ENCODE measurements at places on chromosomes 1 and 21.

GRCh38 chr21:46326110-46326703 is 2.3 kb downstream of the PCNT start:
- no peak for DNase-seq

- no peak for DNase-seq
Measured at GRCh38 chr1:53417074-53417511, 42.1 kb upstream of the DMRTB1 start.

- no peak for DNase-seq
Measured at GRCh38 chr1:209748620-209749019, 7.2 kb upstream of the TRAF3IP3 start.

DNA sequence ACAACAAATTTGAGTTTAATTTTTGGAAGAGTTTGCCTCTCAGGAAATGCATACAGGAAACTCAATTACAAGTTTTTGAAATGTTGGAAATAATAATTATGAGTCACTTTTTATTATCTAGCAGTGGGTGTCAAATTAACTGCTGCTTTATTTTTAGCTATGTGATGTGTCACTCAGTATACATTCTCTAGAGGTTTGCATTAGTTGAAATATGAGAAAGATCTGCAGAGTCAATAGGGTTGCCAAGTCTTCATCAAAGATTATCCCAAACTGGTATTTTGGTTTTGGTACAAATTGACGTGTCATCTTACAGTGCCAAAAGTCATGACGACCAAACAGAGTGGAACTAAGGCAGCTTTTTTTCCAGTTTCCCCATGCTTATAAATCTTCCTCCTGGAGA is 54.3 kb upstream of the DIPK1A start:
- no peak for DNase-seq

GRCh38 chr1:222047366-222047765 is 305.5 kb upstream of the DUSP10 start:
- DNase-seq, result no peak

DNA sequence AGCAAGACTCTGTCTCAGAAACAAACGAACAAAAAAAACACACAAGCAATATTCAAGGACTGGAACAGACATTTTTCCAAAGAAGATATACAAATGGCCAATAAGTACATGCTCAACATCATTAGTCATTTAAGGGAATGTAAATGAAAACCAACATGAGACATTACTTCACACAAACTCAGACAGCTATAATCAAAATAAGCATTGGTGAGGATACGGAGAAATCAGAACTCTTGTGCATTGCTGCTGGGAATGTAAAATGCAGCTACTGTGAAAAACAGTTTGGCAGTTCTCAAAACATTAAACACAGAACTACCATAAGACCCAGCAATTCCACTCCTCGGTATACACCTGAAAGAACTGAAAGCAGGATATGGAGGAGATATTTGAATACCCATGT is 15.4 kb downstream of the NOL9 start:
- no peak for DNase-seq

DNA sequence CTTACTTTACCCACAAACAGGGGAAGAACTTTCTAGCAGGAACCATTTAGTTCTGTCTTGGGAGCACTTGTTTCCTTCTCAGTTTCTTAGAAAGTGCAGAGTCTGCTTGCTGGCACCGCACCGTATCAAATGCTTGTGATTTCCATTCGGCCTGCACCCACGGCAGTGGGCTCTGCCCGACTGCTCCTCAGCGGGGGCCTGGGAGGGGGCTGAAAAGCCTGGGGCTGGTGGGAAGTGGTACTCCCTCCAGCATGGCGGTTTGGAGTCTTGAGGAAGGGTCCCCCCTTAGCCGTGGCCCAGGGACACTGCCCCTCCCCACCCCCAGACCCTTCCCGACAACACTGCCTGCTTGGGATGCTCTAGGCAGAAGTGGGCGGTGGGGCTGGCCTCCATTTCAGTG is 57.0 kb downstream of the KIF26B start:
- no peak for DNase-seq

GRCh38 chr1:236228411-236228810 is 53.3 kb downstream of the ERO1B start:
- DNase-seq, result no peak

DNA sequence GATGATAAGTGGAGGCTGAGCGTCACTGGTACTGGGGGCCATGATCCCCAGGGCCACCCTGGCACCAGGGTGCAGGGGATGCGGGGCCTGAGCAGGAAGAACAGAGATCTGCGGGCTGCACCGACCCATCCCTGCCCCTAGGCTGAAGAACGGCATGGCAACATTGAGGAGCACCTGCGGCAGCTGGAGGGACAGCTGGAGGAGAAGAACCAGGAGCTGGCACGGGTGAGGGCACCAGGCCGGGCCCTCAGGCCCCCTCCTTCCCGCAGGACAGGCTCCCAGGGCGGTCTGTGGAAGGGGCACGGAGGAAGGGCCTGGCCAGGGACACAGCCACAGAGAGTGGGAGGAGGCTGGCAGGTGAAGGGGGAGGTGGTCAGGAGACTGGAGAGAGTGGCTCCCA is 21.8 kb downstream of the PPFIA4 start:
- DNase-seq, result no peak

- DNase-seq, result no peak
Measured at GRCh38 chr1:235450433-235450832, 53.8 kb downstream of the B3GALNT2 start.

GRCh38 chr1:245380790-245381535 is 226.2 kb downstream of the KIF26B start:
- no peak for DNase-seq

- DNase-seq, result peak; percentile 28
Measured at GRCh38 chr1:155976913-155977689, 1.2 kb downstream of the ARHGEF2 start.

GRCh38 chr1:189323091-189323490 is 1154.6 kb downstream of the BRINP3 start:
- no peak for DNase-seq

DNA sequence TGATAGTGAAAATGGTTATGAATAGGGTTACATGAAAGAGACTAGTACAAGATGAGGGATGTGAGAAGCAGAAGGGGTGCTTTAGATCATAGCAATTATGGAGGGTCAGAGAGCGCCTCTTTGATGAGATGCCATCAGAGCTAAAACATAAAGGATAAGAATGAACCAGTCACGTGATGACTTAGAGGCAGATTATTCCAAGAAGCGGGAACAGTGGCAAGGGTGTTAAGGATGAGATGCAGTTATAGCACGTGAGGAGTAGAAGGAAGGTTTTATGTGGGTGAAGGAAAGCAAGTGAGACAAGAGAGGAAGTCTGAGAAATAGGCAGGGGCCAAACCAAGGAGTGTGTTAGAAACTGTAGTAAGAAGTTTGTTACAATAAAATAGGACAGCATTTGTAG is 360.1 kb downstream of the DPYD start:
- no peak for DNase-seq

GRCh38 chr1:23554481-23555269 is 4.6 kb downstream of the ID3 start:
- DNase-seq, result peak; percentile 79

GRCh38 chr1:111736548-111737215 is 2.5 kb downstream of the INKA2 start:
- no peak for DNase-seq

DNA sequence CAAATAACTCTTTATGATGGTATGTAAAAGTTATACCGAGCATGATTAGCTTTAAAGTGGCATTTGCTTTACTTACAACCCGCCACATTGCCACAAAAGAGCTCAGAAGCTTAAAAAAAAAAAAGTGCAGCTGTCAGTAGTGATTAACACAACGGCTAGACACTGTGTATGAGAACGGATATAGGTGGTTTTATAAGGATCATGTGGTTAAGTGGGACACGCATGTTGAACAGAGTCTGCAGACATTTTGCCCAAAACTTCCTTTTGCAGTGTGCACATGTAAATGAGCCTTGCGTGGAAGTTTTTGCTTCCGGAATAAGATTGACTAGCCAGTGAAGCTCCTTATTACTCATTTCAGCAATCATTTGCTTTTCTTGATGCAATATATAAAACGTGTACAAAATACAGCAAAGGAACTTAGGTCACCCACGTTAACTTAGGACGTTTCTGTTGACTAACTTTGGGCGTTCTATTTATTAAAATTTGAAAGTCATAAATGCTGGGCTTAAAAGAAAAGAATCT is 58.7 kb upstream of the RGS1 start:
- peak; percentile 76 for DNase-seq

- no peak for DNase-seq
Measured at GRCh38 chr1:228342627-228343190, 63.9 kb downstream of the TRIM11 start.

- no peak for DNase-seq
Measured at GRCh38 chr1:41238311-41238988, 3.7 kb downstream of the SCMH1 start.

DNA sequence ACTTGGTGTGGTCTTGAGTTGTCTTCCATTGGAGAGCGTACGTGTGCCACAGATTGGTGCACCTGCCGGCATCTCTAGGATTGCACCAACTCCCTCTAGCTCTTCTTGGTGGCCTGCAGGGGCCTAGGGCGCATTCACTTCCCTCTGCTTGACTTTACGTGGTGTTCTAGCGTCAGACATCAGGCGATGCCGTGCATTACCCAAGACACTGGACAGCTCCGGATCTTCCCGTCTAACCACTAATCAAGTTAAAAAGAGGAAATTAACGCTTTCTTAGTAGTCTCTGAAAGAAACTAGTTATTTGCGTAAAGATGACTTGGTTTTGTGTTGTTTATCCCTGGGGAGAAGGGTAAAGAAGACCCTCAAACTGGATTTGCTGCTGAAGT is 510 bp upstream of the IL10RB start:
- DNase-seq, result no peak

GRCh38 chr1:44031252-44032169 is at the start of gene SLC6A9:
Gene SLC6A9 (minus strand): TSS chr1:44031462. CDS start chr1:44024277, 7,185 bp downstream.
- peak; percentile 58 for DNase-seq

DNA sequence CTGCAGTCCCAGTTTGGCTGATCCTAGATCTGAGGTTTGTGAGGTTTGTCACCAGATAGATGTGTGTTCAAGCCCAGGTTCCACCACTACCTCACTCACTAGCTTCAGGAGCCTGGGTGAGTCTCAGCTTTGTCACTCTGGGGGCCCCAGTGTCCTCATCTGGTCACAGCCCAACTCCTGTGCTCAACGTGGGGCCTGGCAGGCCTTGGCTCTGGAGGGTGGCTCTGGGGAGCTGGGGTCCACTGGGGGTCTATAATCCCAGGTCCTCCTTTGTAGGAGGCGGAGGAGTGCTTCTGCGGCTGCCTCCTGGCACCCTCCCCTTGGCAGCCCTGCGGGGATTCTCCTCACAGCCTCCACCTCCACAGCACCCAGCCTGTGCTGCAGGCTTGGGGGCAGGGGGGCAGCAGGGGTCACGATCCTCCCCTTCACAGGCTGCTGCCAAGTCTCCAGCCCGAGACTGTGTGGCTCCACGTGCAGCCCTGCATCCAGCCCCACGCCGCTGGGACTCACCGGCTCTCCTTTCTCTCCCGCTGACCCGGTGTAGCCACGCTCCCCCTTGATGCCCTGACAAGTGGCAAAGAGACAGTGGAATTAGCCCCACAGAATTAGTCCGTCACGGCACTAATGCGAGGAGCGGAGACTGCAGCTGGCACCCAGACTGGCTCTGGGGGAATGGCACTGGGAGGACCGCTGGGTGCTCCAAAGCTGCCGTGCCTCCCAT is 22.5 kb upstream of the PEF1 start:
- no peak for DNase-seq

GRCh38 chr1:182120411-182121258 is 59.1 kb upstream of the ZNF648 start:
- DNase-seq, result no peak

- DNase-seq, result peak; percentile 40
Measured at GRCh38 chr1:88890791-88891317, 513 bp downstream of the GTF2B start.

GRCh38 chr1:21536218-21536617 is 27.0 kb downstream of the ALPL start:
- DNase-seq, result no peak

GRCh38 chr1:42978317-42979035 is 19.8 kb upstream of the SLC2A1 start:
- DNase-seq, result no peak

DNA sequence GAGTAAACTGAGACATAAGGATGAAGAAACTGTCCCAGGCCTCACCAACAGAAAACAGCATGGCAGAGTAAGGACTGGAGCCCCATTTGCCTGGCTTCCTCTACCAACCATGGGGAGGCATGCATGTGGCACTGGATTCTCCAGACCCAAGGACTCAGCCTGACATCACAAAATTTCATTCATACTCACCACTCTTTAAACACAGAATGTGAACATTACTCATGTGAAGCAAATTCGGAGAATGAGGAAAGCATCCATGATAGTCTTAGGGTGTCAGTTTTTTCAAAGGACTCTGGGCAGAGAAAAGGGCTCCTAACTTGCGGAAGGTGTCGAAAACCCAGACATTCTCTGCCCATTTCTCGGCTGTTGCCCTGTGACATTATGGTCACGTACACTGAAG is 83.9 kb downstream of the PCNX2 start:
- no peak for DNase-seq

DNA sequence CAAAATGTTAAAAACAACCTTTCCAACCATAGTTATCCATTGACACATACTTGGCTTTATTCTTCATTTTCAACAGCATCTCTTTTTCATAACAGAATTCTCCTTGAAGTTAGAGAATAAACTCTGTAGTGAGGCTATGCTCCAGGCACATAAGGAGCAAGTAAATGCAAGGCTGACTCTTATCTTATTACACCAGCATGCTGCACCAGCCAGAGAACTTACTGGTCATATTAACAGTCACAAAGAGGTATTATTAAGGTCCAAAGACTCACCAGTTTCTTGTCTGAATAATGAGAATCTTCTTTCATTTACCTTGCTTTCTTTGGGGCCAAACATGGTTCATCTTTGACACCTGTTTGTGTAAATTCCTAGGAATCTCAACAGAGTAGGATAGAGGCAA is 71.3 kb upstream of the IVNS1ABP start:
- no peak for DNase-seq

GRCh38 chr1:173997791-173998190 is 24.4 kb downstream of the RC3H1 start:
- no peak for DNase-seq

DNA sequence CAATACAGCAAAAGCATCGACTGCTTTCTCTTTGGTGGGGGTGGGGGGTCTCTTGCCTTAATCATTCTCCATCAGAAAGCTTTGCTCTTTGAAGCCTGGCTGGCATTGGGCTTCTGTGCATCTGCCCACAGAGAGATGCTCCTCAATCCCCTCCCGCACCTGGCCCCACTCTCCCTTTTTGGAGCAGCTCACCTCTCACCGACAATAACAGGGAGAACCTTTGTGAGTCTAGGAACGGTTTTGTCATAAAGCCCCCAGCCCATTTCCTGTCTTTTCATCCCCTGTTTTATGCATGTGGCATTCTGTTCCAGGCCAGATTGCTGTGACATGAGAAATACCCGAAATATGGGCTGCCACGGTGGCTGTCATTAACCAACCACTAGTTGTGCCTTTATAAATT is 469.0 kb upstream of the VAMP3 start:
- DNase-seq, result no peak

- no peak for DNase-seq
Measured at GRCh38 chr1:7869136-7869920, 16.5 kb upstream of the UTS2 start.

- DNase-seq, result peak; percentile 74
Measured at GRCh38 chr1:54810153-54810942, 9.2 kb upstream of the TTC22 start.

- no peak for DNase-seq
Measured at GRCh38 chr1:228827019-228827418, 91.7 kb downstream of the RHOU start.

Data from stimulated activated CD4-positive, alpha-beta T cell treated with anti-CD3 and anti-CD28 coated beads, Interleukin-4, amount 100 ng/mL, for 24 hours (primary cell).